ENCODE measurements at places on chromosomes 16 and 17.

DNA sequence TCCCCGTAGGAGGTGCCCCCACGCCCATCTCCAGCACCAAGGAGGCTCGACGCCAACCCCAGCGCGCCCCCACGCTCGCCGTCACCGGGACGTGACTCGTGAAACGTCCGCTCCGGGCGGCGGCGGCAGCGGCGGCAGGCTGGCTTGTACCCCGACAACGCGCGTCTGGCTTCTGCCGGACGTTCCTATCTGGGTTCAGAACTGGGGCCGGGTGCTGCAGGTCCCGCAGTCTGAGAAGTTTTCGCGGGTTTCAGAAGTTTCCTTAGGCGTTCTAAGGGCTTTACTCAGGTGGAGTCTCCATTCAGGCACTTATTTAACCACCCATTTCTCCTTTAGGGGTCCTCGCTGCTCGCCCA, 672 bp upstream of the ALKBH5 start:
- peak; percentile 66 for DNase-seq

GRCh38 chr17:73283841-73284282, 22.2 kb upstream of the CPSF4L start:
- DNase-seq, result no peak

DNA sequence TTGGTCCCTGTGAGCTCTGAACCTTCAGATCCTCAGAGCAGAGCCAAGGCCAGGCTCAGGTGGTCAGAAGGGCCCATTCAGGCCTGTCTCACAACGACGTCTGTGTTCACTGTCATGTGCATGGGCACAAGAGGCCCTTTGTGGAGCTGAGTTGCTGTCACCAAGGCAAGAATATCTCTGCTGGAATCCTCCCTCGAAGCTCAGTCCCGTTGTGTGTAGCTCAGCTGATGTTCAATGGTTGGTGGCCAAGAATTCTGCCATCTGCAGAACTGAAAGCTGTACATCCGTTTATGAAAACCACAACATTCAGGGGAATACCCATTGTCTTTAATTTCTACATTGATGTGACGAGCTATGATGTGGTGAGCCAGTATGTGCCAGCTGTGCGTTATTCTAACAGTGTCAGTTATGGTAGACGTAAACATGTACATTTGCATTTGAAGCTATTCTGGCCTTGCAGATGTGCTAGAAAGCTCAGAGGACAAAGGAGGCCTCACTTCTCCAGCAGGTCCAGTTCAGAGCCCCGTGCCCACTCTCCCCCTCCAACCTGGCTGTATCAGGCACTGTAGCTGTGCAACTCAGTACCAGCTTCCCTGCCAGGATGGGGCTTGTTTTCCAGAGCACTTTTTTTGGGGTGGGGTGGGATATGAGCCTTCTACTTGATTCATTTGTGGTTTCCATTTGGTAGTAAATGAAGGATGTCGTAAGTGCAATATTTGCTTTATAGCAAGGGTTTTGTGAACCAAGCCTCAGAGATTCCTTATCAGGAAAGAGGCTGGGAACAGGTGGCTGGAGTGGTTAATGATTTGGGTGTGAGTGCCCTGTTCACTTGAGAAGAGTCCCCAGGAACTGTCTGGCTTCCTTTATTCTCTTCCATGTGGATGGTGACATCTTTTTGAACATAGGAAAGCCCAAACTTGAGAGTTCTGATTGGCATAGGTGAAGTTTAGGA, 56.1 kb downstream of the B9D1 start:
- DNase-seq, result no peak

DNA sequence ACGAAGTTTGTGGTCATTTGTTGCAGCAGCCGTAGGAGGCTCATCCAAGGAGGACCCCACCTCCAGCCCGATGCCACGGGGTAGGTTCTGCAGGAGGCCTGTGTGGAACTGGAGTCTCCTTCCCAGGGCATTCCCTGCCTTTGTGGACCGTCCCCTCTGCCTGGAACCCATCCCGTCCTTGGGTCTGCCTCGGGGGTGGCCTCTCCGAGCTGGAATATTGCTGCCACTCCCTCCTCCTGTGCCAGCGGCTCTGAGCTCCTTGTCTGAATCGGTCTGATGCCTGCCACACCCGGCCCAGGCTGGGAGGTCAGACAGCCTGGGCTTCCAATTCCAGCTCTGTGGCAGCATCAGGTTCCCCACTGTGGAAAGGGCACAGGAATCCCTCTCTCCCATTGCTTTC, 18.8 kb downstream of the DOC2B start:
- no peak for DNase-seq

GRCh38 chr16:30379158-30379783, 3.1 kb downstream of the SEPTIN1 start:
- no peak for DNase-seq

- no peak for DNase-seq
These were observed 2.6 kb downstream of the GPR179 start for GRCh38 chr17:38341035-38341721.
